Posterior vena cava (tissue), 2 donors: ENCODE measurements at places on chromosomes 4 and X.

- no peak for DNase-seq
Observed at GRCh38 chr4:80611678-80611979, 276.1 kb downstream of the CFAP299 start.

DNA sequence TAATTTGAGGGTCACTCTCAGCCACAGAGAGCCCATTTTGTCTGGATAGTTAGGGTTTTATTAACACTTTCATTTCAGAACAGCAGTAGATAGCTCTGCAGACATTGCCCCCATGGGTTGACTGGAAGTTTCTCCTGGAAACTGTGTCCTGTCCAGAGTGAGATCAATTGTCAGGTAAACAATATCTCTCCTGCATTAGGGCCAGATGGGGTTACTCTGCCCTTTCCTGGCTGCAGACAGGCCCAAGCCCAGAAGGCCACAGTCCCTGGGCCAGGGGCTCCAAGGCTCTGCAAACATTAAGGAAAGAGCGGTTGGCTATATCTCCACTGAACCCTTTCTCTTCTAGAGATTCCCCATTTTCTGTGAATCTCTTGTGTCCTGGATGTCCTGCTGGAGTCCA lies 436.8 kb upstream of the PRKX start:
- no peak for DNase-seq

- peak; percentile 66 for DNase-seq
Observed at GRCh38 chr4:13530823-13531624, 13.3 kb downstream of the NKX3-2 start.

DNA sequence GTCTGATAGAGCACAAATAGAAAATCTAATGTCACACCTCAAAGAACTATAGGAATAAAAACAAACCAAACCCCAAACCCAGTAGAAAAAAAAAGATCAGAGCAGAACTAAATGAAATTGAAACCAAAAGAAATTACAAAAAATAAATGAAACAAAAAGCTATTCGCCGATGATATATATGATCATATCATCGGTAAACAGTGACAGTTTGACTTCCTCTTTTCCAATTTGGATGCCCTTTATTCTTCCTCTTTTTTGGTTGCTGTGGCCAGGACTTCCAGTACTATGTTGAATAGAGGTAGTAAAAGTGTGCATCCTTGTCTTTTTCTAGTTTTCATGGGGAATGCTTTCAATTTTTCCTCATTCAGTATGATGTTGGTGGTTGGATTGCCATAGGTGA lies 215.3 kb upstream of the AR start:
- DNase-seq = no peak

DNA sequence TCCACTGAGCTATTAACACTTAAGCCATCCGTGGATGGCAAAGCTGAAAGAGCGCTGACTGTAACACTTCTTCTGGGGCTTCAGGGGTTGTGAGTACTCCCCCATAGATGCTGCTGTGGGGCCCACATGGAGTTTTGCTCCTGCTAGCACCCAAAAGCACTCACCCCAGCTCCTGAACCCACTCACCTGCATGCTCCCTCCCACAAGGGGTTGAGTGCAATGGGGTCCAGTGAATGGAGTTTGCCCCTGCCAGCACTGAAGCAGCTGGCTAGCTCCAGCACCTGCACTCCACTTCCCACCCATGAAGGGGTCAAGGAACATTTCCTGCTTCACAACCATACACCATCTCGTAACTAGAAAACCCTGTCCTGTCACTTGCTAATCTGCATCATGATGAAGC lies 78.9 kb downstream of the IL21 start:
- no peak for DNase-seq

GRCh38 chr4:2432991-2433530 lies 14.3 kb downstream of the CFAP99 start:
- no peak for DNase-seq

- no peak for DNase-seq
Observed at GRCh38 chr4:143597276-143597675, 83.8 kb downstream of the SMARCA5 start.

- DNase-seq = no peak
Observed at GRCh38 chrX:106730401-106730800, 3.9 kb downstream of the RNF128 start.

DNA sequence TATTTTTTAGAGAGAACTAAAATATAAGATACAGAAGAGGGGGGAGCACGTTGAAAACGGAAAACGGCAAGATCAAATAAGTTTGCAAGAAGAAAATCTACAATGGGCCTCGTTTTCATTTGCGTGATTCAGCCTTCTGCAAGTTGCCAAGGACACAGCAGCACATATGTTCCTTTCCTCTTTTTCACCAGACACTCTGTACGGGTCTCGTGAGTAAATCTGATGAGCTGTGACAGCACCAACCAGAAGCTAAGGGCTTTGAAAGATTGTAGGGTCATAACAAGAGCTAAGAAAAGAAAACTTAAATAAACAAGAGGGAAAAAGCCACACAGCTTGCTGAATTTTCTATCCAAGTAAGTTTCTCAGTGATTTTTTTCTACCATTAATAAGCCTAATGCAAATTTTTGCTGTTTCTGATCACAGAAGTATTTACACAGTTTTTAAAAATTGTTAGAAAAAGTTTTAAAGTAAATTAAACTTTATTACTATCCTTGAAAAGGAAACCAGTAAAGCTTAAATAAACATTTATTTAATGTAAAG lies 63.4 kb downstream of the SCML2 start:
- DNase-seq = no peak

DNA sequence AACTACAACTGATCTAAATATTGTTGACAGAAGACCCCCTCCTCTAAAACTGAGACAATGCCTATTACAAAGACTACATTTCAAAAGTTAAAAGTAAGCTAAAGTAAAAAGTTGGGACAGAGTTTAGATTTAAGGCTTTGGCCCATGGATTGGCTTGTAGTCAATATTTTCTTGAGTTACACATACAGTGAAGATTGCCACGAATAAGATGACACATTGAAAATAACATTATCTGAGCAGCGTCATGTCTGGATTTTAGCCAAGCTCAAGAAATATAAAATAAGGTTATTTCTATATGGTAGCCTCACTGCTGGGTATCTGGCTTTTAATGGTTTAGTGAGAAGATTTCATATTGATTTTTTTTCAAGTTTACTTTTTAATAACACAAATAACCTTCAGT lies 266.2 kb upstream of the LDB2 start:
- DNase-seq = no peak

- DNase-seq = no peak
Observed at GRCh38 chrX:75968293-75968692, 183.2 kb upstream of the MAGEE2 start.

GRCh38 chr4:87007528-87008446 lies 73.0 kb downstream of the AFF1 start:
- DNase-seq = peak; percentile 84

DNA sequence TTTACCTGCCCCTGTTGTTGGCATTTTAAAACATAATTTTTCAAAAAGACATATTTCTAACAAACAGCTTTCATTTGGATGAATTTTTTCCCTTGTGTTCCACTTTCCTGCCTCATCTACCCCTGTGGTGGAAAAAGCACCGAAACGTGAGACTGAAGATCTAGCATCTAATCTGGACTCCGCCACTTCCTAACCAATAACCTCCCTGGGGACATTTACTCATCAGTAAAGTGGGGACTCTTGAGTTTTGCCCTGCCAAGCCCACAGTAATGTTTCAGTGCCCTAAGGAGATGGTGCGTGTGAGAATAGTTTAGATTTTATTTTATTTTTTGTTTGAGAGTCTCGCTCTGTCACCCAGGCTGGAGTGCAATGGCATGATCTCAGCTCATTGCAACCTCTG lies 56.7 kb downstream of the ADGRG2 start:
- DNase-seq = no peak

GRCh38 chr4:128461291-128462102 lies 173.9 kb upstream of the PGRMC2 start:
- no peak for DNase-seq

DNA sequence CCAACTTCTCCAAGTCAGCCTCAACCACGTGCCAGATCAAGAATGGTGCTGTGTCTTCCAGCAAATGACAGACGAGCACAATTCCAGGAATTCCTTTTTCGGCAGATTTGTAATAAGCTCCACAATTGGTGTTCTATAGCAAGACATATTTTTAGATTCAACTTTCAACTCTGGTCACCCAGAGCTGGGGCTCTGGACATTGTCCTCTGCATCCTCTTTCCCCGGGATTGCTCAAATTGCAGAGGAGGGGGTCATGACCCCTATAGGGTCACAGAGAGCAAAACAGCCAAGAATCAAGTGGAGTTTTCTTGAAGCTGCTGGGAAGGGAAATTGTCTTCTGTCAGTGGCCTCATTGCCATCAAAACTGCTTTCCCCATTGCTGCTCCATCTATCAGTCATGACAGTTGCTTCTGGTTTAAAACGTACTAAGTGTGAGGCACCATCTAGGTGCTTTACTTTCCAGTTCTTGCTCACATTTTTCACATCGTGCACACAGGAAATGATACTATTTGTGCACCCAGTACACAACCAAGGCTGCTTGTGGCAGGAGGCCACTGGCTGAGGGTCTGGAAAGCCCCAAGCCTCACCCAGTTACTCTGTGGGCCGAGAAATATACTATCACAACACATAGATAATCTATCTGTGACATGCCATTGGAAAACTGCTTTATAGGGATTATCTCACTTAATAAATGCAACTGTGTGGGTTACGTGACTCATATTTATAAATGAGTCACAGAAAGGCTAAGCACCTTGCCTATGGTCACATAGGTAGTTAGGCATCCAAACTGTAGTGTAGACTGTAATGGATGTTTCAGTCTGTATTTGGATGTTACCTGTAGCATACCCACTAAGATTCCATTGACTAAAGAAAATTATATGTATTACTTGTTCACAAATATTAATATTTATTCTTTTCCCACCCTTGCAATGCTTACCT lies 91.7 kb upstream of the PHOX2B start:
- DNase-seq = no peak

DNA sequence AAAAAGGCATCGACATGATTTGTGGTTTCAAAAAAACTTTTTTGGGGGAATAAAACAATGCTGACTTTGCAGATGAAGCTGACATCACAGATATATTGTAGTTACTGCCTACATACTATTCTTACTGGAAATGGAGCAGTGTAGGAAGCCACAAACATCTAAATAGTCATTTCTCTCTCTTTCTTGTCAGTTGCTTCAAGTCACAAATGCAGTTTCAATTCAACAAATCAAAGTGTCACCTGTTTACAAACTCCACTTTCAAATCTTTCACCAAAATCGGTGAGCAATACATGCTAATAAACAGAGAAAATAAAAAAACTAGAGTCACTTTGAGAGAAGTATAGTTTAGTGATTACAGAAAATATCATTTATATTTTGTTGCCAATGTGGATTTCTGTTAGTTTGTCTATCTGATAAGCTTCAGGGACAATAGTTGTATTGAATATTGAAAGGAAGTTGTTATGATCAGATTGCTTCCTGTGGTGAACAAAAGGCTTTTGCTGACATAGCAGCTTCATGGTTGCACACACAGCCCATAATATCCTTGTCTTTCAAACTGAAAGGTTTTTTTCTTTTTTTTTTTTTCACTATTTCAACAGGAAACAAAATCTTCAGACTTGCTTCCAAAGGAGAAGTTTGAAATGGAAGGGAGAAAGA lies 49.7 kb upstream of the PTPN13 start:
- no peak for DNase-seq

GRCh38 chr4:141638230-141638629 lies 1.8 kb downstream of the IL15 start:
- DNase-seq = no peak

DNA sequence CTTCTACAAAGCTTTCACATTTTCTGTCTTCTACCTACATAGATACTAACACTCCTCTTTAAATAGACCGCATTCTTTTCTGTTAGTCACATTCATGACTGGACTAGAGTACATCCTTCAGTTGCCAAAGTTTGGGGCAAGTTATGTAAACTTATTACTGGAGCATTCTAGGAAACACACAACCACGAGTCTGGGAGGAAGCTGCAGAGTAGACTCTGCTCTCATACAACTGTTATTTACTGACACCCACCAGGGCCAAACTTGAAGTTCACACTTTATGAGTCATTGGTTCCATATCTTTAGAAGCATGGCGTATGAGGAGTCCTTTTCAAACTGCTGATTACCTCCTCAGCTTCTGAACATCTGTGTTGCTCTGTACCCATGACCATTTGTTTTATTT lies 87.0 kb downstream of the RNF150 start:
- DNase-seq = no peak

GRCh38 chrX:115449742-115450141 lies 111.2 kb upstream of the PLS3 start:
- DNase-seq = no peak

DNA sequence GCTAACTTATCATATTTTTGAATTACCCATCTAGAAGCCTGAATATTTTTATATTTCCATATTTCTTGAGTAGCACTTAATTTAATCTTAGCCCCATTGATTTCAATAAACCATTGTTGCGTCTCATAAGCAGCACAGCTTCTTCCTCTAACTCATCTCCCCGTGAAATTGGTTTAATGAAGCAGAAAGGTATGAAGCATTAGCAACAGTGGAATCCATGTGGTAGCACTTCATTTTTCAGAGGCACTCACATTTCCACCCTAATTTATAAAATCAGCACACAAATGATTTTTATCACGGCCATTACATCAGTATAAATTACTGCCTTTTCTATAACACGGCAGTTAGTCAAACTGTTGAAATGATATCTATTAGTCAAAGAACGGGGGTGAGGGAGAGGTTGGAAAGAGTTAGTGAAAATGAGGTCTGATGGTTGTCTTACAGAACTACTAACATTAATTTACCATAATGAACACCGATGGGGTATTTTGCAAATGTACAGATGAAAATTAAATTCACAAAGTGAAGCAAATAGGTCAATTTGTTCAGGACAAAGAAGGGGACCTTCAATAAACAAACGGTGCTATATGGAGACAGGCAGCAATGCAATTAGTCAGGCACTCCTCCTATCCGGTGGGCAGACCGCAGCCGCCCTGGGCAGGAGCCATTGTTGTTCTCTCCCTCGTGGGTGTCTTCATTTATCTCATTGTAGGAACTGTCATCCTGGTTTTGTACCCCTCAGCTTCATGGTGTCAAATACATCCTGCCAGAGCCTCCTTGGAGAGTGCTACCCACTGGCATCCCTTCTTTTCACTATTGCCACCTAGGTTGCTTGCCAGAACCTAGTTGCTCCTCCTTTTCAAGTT lies 205.7 kb downstream of the SOX3 start:
- DNase-seq = no peak

DNA sequence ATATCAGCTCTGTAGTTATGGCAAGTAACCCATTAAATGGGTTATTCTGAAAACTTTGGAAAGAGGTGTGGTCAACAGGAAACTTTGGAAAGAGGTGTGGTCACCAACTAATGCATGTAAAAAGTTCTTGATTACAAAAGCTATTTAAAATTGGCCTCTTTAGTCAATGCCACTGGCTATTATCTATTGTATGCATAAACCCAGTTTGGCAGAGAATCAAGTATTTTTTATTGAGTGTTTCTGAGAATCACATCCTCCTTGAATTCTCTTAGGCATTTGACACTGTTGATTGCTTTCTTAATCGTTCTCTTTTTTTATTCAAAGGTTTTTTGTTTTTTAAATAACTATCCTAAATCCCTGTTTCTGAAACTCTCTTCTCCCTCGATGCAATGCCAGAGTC lies 7.5 kb downstream of the P2RY4 start:
- DNase-seq = no peak

DNA sequence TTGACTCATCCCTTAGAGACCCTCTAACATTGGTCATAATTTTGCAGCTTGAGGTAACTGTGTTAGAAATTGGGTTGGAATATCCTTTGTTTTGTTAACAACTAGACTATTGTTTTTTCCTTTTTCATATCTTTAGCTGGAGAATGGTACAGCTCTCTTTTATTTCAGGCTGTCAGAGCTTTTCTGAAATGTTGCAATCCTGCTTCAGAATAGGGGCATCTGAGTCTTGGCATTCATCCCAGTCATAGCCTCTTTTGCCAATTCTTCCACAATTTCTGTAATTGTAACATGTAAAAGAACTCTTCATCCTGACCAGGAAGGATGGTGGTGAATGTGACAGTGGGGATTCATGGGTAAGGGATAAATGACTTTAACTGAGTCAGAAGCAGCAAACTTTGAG lies 128.7 kb downstream of the FHIP1A start:
- DNase-seq = no peak
